Lung (tissue), 17 donors: ENCODE measurements at places on chromosomes 11 and 22. TPM values are rescaled to one million over a fixed set of nuclear protein-coding genes. Genes with fewer than 3 reads are reported as not detected.

DNA sequence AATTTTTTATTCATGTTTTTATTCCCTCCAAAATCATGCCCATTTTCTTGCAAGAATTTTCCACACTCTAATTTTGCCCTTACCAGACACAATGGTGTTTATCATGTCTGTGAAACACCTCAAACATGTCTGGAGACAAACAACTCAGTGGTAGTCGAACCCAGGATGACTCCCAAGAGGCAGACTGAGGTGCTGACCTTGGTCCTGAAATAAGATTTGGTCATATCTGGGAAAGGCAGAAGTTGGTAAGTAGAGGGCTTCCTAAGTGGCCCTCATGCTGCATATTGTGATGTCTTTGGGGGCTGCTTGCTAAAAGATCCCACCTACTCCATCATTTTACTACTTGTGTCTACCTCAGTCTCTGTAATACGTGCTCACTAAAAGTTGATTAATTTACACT lies 369.4 kb upstream of the ISX start:
- H3K27ac ChIP-seq, result no peak overlapping the region
- no peaks in the 10 kb centered on the region for H3K36me3 ChIP-seq
- H3K4me3 ChIP-seq, result no peak overlapping the region
- H3K27me3 ChIP-seq, result no peaks in the 10 kb centered on the region
- peak; percentile 18 for DNase-seq

- no peaks in the 10 kb centered on the region for H3K27me3 ChIP-seq
- H3K27ac ChIP-seq, result no peak overlapping the region
- no peak overlapping the region for H3K4me3 ChIP-seq
- no peaks in the 10 kb centered on the region for H3K36me3 ChIP-seq
- peak; percentile 90 for DNase-seq
Observed at GRCh38 chr11:33987975-33988580, 63.5 kb upstream of the CAPRIN1 start.

DNA sequence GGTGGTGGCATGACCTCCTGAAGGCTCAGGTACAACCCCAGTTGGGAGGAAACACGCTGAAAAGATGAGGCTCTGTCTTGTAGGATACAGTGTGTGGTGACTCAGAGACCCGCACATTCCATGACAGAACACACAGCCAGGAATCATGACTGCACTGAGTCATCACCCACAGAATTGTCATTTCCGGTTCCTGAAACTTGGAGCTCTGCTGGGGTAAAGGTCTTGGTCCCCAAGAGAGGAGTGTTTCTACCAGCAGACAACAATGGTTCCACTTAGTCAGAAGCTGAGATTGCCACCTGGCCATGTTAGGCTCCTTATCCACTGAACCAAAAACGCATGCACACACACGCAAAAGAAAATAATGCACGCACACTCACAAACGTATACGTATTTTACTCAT lies 31.5 kb upstream of the CYB5R3 start:
- DNase-seq, result no peak
- no peaks in the 10 kb centered on the region for H3K27me3 ChIP-seq
- peak overlapping the region; percentile 71 for H3K27ac ChIP-seq
- peaks cover 13% of the 10 kb centered on the region for H3K4me1 ChIP-seq

DNA sequence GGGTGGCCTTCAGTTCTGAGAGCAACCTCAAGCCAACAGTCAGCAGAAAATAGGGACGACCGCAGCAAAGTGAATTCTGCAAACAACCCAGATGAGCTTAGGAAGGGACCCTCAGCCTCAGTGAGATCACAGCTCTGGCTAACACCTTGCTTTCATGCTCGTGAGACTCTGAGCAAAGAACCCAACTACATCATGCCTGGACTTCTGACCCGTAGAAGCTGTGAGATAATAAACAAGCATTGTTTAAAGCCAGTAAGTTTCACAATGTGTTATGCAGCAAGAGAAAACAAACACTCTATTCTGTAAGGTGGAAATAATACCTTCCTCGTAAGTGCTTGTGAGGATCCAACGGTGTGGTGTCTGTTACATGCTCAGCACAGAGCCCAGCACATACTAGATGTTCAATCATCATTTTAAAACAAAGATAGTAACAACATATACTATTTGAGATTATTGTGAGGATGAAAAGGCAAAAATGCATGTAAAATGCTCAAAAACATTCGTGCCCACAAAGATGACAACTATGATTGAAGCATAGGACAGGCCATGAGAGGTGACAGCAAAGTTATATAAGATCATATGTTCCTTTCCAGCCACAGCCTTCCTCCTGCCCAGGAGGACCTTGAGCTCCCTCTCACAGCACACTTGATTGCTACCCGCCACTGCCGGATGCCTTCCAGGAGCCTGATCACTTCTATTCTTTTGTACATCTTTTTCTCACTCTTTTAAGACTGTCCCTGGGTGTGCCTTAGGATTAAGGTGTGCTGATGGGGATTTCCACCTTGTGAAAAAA lies 433.3 kb downstream of the BUD13 start:
- no peak for DNase-seq
- no peaks in the 10 kb centered on the region for H3K4me1 ChIP-seq
- H3K4me3 ChIP-seq, result no peak overlapping the region
- H3K27ac ChIP-seq, result no peak overlapping the region
- H3K27me3 ChIP-seq, result no peaks in the 10 kb centered on the region

The PATE2 gene
- total RNA-seq, result not detected

The PTPRCAP gene
- 8.8 TPM for total RNA-seq

DNA sequence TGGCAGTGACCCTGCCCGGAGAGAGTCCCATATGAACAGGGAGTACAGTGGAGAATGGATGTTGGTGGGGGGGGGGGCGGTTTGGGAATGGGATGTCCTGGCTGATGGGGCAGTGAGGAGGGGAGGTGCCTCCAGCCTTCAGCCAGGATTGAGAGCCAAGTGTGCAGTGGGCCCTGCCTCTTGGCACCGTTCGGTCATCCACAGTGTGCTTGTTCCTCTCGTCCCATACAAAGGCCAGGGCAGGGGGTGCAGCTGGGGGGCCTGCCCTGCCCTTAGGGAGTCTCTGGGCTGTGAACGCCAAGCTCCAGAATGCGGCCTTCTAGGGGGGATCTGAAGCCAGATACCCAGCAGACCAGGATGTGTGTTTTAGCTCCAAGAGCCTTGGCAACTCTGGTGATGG lies 34.0 kb downstream of the KCNC1 start:
- no peak overlapping the region for H3K4me3 ChIP-seq
- H3K27me3 ChIP-seq, result no peaks in the 10 kb centered on the region
- no peak for DNase-seq
- H3K36me3 ChIP-seq, result no peaks in the 10 kb centered on the region
- H3K4me1 ChIP-seq, result no peaks in the 10 kb centered on the region
- H3K27ac ChIP-seq, result no peak overlapping the region

DNA sequence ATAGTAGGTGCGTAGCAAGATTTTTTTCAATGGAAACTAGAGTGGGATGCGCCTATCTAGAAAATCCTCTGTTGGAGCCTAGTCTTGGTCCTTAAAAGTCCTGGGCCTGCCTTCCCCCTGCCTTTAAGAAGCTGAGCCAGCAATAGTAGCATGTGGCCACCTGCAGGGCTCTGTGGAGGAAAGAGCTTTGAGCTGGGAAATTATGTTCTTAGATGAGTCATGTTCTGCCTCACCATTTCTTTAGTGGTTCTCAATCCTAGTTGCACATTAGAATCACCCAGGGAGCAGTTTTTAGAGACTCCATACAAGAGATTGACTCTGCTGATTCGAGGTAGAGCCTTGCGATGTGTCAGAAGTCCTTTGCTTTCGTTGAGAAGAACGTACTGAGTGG lies 133.5 kb downstream of the COMMD9 start:
- H3K36me3 ChIP-seq, result no peaks in the 10 kb centered on the region
- H3K27me3 ChIP-seq, result no peaks in the 10 kb centered on the region
- H3K4me3 ChIP-seq, result no peak overlapping the region

DNA sequence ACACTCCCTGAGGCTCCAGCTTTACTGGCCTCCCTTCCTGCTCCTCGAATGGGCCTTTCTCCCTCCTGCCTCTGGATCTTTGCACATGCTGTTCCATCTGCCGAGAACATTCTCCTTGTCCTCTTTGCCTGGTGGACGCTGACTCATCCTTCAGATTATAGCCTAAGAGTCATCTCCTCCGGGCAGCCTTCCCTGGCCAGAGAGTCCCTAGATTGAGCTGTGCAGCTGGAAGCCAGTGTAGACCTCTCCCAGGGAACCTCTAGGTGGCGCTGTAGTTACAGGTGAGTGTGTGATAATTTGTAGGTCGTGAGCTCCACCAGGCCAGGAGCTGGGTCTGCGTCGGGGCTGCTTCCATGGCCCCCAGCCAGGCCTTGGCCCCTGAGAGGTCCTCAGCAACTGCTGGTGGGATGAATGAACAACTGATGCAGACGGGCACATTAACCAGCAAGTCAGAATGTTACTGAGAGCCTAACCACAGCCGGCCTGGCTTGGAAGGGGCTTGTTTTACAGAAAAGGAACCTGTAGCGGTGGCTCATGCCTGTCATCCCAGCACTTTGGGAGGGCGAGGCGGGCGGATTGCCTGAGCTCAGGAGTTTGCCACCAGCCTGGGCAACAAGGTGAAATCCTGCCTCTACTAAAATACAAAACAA lies 8.7 kb downstream of the PNPLA5 start:
- H3K36me3 ChIP-seq, result no peaks in the 10 kb centered on the region
- no peaks in the 10 kb centered on the region for H3K4me1 ChIP-seq
- DNase-seq, result peak; percentile 16
- H3K4me3 ChIP-seq, result no peak overlapping the region
- H3K27ac ChIP-seq, result no peak overlapping the region

The KCNK4 gene
- total RNA-seq, result not detected

GRCh38 chr22:20413217-20414058 lies 19.5 kb downstream of the ZNF74 start:
- no peaks in the 10 kb centered on the region for H3K36me3 ChIP-seq
- no peaks in the 10 kb centered on the region for H3K4me1 ChIP-seq
- no peak overlapping the region for H3K4me3 ChIP-seq
- H3K27me3 ChIP-seq, result no peaks in the 10 kb centered on the region

The LMO1 gene
- 0.26 TPM for total RNA-seq

The OR4D5 gene
- not detected for total RNA-seq

The IL17REL gene
- total RNA-seq, result not detected

DNA sequence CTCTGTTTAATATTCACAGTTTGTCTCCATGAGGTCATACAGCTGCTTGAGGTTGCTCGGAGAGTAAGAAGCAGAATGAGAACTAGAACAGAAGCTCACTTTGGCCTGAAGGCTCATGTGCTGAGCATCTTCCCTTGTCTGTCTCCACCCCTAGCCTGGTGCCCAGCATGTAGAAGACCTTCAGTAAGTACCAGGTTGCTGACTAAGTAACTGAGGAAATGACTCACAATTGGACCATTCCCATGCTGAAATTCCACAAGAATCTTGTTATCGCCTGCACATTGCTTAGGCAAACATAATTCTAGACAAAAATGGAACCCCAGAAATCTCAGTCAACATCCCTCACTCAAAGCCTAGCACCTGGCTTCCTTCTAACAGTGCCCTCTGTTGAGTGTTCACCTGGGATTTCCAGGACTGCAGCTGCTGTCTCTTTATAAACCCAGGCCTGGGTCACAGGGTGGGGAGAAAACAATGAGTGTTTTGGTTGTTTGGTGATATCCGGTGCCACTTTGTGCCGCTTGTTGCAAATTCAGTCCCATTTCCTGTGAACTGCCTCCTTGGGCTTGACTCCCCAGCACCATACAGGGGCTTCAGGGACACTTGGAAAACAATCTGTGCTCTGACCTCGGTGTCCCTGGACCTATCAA lies 406.8 kb downstream of the ETS1 start:
- H3K4me3 ChIP-seq, result no peak overlapping the region
- no peak overlapping the region for H3K27ac ChIP-seq
- no peak for DNase-seq
- H3K36me3 ChIP-seq, result no peaks in the 10 kb centered on the region
- H3K27me3 ChIP-seq, result no peaks in the 10 kb centered on the region
- H3K4me1 ChIP-seq, result no peaks in the 10 kb centered on the region

DNA sequence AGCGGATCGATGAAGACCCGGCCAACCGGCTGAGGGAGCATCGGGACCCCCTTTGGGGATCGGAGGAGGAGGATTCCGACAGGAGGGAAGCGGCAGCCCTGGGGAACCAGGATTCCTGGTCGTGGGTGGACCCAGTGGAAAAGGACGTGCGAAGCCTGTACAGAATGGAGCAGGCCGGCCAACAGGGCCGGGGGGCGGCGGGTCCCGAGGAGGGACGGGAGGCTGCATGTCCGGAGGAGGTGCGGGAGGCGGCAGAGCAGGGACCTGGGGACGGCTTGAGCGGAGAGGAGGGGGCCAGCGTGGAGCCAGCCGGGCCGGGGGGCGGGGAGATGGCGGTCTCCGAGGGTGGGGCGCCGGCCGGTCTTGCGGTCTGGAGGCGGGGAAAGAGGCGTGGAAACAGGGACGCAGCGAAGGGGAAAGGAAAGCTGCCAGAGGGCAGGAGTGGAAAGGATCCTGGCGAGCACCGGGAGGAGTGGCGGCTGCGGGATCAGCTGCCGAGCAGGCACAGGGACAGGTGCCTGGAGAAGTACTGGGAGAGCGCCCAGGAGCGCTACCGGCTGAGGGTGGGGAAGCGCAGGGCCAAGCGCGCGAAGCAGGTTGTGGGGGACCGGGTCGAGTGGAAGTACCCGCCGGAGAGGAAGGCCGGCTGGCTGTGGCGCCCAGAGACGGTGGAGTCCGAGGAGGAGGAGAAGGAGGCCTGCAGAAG lies at the start of gene ANO5:
Gene ANO5 (plus strand): TSS at position 444 of the 706 bp plus-strand sequence. CDS start 408 bp downstream, outside the sequence.
- no peaks in the 10 kb centered on the region for H3K4me1 ChIP-seq
- DNase-seq, result peak; percentile 2
- peaks cover 9% of the 10 kb centered on the region for H3K27me3 ChIP-seq
- peak within 1 kb of the TSS; percentile 12 for H3K27ac ChIP-seq
- H3K36me3 ChIP-seq, result no peaks in the 10 kb centered on the region

GRCh38 chr11:99257131-99257530 lies 236.4 kb downstream of the CNTN5 start:
- DNase-seq, result no peak
- no peaks in the 10 kb centered on the region for H3K4me1 ChIP-seq
- no peak overlapping the region for H3K4me3 ChIP-seq
- H3K36me3 ChIP-seq, result no peaks in the 10 kb centered on the region
- no peak overlapping the region for H3K27ac ChIP-seq

The POTEH gene
- not detected for total RNA-seq

DNA sequence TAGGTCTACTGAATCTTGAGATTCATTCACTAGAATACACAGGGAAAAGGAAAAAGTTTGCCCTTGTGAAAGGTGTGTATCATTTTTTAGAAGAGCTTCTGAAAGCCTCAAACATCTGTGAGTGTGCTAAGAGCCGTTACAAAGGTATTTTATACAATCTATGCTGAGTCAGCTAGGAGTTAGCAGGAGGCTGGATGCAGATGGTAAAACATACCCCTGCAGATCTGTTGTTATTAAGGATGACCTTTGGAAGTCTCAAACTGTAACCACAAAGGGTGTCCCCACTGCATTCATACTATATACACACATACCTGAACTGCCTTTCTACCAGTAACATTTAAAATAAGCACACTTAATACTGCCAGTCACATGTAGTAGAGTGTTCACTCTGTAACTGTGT lies 8.4 kb upstream of the C11orf91 start:
- H3K4me3 ChIP-seq, result no peak overlapping the region
- H3K4me1 ChIP-seq, result no peaks in the 10 kb centered on the region
- DNase-seq, result no peak
- H3K36me3 ChIP-seq, result peaks cover 41% of the 10 kb centered on the region
- H3K27ac ChIP-seq, result no peak overlapping the region

The SYT8 gene
- total RNA-seq, result 2.7 TPM

- no peak overlapping the region for H3K27ac ChIP-seq
- H3K27me3 ChIP-seq, result no peaks in the 10 kb centered on the region
- H3K4me3 ChIP-seq, result no peak overlapping the region
- no peaks in the 10 kb centered on the region for H3K36me3 ChIP-seq
- peaks cover 24% of the 10 kb centered on the region for H3K4me1 ChIP-seq
- DNase-seq, result peak; percentile 29
Observed at GRCh38 chr11:19864141-19865140, 151.8 kb downstream of the NAV2 start.

The FAM227A gene
- 9.9 TPM for total RNA-seq

The NLRP6 gene
- total RNA-seq, result 2.1 TPM

- H3K4me1 ChIP-seq, result no peaks in the 10 kb centered on the region
- no peaks in the 10 kb centered on the region for H3K36me3 ChIP-seq
- H3K27ac ChIP-seq, result no peak overlapping the region
- no peak overlapping the region for H3K4me3 ChIP-seq
Observed at GRCh38 chr22:23151827-23152226, 6.5 kb downstream of the RAB36 start.

The SCN4B gene
- 5.2 TPM for total RNA-seq
